ENCODE measurements at places on chromosomes 2 and 18.

DNA sequence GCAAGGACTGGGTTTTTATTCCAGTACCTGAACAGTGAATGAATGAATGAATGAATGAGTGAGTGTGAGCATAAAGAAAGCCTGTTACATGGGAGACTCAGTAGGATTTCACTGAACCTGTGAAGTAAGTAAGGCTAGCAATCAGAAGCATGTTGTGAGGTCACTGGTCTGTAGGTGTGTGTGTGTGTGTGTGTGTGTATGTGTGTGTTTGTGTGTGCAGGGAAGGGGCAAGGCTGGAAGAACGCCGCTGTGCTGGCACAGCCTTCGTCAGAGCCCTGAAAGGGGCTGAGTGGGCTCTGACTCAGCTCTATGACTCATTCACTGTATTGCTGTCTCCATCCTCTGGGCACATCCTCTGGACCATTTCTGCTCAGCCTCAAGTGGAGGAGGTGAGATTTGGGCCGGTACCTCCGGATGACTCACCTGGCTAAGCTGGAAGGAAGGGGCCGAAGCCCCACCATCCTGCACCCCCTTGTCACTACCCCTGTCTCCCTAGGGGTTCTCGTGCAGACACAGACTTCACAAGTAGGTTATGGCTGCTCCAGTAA lies 51.4 kb upstream of the MRPL33 start:
- peak; percentile 21 for DNase-seq

DNA sequence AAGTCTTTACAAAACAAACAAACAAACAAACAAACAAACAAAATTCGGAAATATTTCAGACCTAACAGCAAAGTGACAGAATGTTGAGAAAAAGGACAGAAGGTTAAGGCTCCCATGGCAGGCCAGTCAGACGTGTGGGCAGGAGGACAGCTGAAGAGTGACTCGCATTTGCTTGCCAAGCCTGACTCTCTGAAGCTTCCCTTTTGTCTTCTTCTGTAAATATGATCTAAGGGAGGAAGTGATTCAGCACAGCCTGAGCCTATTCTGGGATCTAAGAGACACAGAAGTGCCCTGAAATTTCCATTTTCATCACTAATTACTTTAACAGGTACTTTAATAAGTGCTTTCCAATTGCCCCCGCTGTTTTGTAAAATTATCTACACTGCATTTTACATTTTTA lies 134.0 kb upstream of the LYPD1 start:
- DNase-seq, result no peak

GRCh38 chr2:230097424-230097823 lies 28.7 kb upstream of the SLC16A14 start:
- no peak for DNase-seq

DNA sequence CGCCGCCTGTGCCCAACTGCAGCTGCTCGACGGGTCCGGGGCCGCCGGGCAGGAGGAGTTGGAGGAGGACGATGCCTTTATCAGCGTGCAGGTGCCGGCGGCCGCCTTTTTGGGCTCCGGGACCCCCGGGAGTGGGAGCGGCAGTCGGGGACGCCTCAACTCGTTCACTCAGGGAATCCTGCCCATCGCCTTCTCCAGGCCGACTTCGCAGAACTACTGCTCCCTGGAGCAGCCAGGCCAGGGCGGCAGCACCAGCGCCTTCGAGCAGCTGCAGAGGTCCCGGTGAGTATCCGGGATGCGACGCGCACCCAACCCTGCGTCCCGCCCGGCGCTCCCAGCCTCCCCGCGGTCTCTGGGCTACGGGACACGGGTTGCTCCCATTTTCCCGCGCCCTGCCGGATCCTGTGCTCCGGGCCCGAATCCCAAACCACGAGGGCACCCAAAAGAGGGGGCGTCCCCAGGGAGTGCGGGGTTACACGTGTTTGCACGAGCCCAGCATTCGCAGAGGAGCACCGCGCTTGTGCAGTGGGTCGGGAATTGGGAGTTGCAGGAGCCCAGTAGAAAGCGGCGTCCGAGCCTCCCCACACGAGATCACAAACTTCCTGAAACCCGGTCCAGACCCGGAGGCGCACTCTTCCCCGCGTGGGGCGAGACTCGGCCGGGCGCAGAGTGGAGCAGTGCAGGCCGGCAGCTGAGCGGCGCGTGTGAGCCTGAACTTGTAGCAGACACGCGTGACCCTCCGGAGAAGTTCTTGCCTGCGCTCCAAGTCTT lies 1.2 kb downstream of the CABLES1 start:
- DNase-seq, result no peak

DNA sequence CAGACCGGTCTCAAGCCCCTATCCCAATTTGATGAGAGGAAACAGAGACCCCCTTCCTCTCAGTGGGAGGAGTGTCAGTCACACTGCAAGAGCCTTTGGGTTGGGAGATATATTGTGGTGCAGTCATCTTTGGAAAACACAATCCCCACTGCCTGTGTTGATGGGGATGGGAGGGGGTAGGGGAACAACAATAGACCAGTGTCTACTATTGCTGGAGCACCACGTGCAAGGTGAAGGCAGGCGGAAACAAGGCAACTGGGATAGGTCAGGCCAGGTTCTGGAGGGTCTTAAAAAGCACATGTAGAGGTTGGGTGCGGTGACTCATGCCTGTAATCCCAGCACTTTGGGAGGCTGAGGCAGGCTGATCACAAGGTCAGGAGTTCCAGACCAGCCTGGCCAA lies 127.9 kb downstream of the ZFP36L2 start:
- no peak for DNase-seq

- DNase-seq, result no peak
Observed at GRCh38 chr2:205686783-205687640, 4.7 kb downstream of the NRP2 start.

- no peak for DNase-seq
Observed at GRCh38 chr18:68056936-68057335, 540.4 kb upstream of the DSEL start.

DNA sequence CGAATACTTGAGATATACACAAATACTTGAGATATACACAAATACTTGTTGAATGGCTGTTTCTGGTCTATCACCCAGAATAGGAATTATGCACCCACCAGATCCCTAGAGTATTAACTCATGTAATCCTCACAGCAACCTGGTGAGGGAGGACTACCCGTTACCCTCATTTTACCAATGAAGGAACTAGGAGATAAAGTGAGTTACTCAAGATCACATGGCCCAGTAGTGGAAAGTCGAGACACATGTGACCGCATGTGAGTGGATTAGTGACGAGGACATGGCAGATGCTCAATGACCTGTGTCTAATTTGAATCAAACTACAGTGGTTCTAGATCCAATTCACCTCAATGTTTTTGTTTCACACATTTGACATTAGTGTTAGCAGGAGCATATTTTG lies 2.4 kb downstream of the MOGAT1 start:
- no peak for DNase-seq

GRCh38 chr18:76621782-76622495 lies 126.9 kb upstream of the ZNF516 start:
- DNase-seq, result no peak

- DNase-seq, result no peak
Observed at GRCh38 chr2:197908990-197909776, 104.8 kb downstream of the PLCL1 start.

- no peak for DNase-seq
Observed at GRCh38 chr18:48091869-48092497, 161.5 kb upstream of the SMAD2 start.

DNA sequence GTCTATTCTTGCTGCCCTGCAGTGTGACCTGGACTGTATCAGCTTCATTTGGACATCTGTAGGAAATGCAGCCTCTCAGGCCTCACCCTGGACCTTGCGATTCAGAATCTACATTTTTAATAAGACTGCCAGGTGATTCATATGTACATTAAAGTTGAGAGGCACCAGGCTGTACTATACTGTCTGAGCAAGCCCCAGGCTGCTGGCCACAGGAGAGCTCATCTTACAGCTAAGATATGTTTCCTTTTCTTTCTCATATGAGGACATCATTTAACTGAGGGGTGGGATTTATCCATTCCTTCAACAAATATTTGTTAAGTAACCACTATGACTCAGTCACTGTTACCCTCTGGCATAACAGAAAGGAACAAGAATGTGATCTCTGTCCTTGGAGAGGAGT lies 78.2 kb upstream of the GCFC2 start:
- no peak for DNase-seq

DNA sequence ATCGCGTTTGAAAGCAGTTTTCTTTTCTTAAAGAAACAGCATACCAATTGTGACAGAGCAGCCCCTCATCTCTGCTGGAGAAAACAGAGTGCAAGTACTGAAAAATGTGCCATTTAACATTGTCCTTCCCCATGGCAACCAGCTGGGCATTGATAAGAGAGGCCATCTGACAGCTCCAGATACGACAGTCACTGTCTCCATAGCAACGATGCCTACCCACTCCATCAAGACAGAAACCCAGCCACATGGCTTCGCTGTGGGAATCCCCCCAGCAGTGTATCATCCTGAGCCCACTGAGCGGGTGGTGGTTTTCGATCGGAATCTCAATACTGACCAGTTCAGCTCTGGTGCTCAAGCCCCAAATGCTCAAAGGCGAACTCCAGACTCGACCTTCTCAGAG lies 9.5 kb downstream of the GRHL1 start:
- no peak for DNase-seq

DNA sequence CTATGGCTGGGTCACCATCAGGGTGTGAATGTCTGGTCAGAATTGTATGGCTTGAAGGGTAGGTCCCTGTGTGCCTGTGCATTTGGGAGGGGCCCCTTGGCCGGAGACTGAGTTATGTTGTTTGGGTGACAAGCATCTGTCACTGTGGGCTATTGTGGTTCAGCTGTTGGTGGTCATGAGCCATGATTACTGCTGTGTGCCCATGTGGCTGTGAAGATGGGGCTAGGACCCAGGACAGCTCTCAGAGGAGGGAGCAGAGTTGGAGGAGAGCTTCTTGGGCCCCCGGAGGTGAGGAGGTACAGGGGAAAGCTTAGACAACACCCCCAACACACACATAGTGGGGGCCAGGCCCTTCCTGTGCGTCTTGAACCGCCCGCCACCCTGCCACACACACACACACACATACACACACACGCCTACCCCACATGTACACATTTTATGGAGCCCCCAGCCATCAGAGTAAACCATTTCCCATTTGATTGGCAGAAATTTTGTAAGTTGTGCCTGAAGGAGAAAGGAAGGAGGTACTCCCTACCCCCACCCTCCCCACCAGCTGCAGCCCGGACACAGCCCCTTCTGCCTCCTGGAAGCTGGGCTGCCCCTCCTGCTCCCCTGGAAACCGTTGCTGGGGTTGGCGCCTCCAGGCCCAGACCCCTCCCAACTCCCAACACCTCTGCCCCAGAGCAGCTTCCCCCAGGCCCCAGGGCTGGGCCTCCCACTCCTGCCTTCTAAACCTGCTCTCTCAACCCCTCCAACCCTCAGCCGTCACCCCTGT lies 2.0 kb downstream of the GAREM2 start:
- no peak for DNase-seq

DNA sequence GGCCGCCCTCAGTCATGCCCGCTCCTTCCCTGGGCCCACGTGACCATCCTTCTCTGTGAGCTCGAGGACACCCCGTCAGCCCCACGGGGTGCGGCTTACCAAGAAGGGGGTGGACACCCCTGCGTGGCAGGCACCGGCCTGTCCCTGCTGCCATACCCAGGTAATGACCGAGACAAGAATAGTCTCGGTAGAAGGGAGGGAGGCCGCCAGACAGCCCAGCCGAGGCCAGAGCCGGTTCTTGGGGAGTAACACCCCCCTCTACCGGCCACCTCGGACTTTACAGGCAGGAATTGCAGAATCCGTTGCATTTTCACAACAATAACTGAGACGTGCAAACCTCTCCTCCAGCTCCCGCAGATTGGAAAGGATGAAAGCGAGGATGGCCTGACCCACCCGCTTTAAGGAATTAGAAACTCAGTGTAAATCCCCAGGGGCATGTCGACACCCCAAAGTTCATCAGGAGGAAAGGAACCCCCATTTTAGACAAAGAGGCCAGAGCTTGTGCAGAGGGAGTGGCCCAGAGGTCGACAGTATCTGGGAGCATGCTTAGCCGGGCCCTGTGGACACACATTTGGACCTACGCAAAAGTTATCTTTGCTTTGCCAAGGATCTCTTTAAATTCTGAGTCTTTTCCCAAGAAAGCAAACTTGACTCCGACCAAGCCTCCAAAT lies 60.1 kb upstream of the GLI2 start:
- DNase-seq, result peak; percentile 32

- no peak for DNase-seq
Observed at GRCh38 chr2:121479882-121480522, 50.7 kb upstream of the RNU4ATAC start.

DNA sequence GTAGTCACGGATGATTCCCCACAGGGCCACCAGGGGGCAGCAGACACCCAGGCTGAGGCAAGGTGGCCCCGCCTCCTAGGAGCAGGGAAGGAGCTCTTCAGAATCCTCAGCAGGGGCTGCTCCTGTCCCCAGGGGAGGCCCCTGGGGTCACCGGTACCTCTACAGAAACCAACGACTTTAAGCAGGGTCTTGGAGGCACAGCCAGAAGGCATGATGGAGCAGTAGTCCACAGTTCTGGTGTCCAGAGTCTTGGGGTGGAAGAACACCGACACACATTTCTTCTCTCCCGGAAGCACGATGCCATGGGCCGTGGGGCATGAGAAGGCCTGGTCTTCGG lies 11.5 kb downstream of the CFAP65 start:
- DNase-seq, result peak; percentile 47

GRCh38 chr2:70710038-70710690 lies 57.8 kb downstream of the ADD2 start:
- DNase-seq, result no peak

DNA sequence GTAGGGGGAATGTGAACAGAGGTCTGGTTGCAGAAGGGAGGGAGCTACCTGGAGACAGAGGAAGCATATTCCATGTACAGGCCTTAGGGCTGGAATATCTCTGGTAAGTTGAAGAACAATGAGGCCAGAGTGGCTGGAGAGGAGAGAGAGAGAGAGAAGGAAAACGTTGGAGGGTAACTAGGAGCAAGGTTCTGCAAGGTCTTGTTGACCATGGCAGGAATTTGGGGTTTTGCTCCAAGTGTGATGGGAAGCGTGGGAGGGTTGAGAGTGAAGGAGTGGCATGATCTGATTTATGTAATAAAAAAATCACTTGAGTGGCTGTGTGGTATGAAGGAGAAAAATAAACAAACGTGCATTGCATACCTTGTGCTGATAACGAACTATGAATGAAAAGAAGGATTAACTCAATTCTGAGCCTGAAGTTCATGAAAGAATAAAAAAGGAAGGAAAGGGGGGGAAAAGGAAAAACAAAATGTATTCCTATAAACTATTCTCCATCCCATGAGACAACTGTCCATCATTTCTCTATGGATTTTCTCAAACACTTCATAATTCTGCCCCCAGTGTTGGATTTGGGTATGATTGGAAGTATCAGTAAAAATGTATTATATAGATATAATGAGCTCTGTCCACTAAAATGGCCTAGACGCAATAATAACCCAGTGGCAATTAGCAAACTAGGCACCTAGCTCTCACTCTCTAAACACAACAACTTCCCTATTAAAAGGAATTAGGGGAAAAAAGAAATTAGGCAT lies 59.7 kb upstream of the PMAIP1 start:
- no peak for DNase-seq

DNA sequence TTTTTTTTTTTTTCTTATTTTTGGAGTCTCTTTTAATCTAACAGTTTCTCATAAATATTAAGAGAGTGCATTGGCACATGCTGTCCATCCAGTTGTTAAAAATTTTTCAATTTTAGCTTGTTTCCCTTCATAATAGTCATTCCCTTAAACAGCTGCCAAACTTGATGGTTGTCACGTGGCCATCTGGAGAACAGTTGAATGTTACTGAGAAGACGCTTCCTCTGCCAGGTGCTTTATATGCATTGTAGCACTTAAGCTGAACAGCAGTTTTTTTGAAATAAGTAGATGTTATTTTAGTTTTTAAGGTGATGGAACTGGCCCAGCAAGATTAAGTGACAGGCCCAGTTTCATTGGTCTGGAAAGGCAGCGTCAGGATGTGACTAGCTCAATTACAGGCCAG lies 3.3 kb downstream of the SMARCAL1 start:
- DNase-seq, result no peak

Data from stimulated activated CD8-positive, alpha-beta memory T cell treated with anti-CD3 and anti-CD28 coated beads, Interleukin-7, amount 100 ng/mL, for 24 hours (primary cell).